AG08395 (cell line): ENCODE measurements at places on chromosomes 3 and 15.

- no peak for DNase-seq
Measured at GRCh38 chr3:37481982-37482381, 307.6 kb upstream of the LRRFIP2 start.

DNA sequence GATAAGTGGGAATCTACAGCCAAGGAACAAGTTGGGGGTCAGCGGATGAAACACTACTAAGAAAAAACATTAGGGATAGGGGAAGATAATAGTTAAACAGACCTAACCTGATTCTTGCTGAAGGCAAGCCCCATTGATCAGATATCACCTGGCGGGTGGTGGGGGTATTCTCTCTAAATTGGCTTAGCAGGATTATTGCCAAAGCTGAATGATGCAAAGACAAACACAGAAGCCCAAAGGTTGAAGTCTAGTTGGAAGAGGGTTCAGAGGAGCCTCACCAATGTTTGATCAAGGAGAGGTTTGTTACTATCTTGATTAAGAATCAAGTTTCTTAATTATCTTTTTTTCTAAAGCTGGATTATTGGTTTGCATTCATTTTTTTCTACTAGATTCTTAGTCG, 371.9 kb upstream of the CNTN4 start:
- no peak for DNase-seq

DNA sequence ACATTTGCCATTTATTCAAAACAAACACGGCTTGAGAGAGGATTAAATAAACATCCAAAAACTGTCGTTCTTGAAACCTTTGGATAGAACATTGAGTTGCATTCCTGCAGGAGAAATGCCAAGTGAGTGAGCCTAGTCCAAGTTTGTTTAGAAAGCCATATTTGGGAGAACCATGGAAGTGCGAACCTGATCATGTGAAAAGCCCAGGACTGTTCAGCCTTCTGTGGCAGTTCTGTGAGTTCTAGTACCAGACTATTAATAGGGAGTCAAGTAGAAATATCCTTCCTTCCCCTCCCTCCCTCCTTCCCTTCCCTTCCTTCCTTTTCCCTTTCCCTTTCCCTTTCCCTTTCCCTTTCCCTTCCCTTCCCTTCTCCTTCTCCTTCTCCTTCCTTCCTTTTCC, 470.4 kb downstream of the LPP start:
- DNase-seq: no peak

DNA sequence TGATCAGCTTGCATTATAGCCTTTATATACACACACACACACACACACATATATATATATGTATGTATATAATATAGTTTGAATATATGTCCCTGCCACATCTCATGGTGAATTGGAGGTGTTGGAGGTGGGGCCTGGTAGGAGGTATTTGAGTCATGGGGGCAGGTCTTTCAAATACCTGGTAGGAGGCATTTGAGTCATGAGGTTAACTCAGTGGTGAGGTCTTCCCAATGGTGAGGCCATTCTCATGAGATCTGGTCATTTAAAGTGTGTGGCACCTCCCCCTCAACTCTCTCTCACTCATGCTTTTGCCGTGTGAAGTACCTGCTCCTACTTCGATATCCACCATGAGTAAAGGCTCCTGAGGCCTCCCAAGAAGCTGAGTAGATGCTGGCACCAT, 27.5 kb upstream of the FHIT start:
- no peak for DNase-seq

DNA sequence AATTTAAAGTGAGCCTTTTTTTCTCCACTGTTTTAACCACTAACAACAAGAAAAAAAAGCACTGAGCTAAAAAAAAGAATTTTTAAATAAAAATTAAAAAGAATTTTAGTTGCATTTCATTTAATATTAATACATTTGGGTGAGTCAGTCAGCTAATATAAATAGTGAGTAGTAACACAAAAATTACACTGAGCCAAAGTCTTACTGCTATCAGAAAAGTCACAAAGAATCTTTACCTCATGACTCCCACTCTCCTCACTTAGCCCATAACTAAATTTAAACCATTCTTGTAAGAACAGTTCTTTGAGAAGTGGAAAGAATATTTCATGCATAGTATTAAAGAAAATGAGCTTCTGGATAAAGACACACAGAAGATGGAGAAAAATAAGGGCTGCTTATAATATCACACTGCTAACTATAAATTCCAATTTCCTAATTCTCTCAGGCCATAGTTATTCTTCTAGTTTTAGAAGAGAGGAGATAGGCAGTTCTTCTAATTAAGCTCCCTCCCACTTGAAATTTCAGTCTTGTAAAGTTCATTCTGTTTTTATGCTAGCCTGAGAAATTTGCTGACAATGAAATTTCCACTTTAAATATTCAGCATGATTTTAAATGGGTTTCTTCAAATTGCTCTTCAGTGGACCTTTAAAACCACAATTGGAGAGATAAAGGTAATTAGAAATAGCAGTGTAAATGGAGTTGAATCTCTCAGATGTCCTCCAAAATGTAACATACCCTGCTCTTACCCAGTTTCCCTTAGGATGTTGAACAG, 17.6 kb downstream of the SHQ1 start:
- peak; percentile 17 for DNase-seq

GRCh38 chr15:78394026-78394425, 44.0 kb upstream of the IREB2 start:
- no peak for DNase-seq

- no peak for DNase-seq
Measured at GRCh38 chr3:278300-279064, 81.9 kb downstream of the CHL1 start.
